ENCODE measurements at places on chromosomes 12 and 14.

- no peak for DNase-seq
These were observed 17.0 kb downstream of the FGD6 start for GRCh38 chr12:95200128-95200894.

DNA sequence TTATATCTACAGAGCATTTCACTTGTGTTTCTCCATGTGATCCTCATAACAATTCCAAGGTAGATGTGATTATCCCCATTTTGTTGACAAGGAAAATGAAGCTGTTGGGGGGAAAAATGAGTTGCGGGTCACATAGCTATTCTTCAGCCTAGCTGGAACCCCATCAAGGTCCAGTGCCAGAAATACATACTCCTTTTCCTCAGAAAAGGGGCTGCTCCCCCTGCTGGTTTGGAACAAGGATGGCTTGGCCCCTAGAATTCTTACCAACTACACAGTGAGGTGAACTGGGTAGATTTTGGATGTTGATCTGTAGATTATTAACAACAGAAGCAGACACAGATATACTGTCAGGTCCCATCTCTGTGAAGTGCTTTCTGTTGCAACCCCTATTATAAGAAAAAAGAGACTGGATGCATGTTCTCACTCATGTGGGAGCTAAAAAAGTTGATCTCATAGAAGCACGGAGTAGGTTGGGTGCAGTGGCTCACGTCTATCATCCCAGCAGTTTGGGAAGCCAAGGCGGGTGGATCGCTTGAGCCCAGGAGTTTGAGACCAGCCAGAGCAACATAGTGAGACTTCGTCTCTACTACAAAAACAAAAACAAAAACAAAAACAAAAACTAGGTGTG, 8.9 kb downstream of the IKZF4 start:
- DNase-seq, result peak; percentile 41

DNA sequence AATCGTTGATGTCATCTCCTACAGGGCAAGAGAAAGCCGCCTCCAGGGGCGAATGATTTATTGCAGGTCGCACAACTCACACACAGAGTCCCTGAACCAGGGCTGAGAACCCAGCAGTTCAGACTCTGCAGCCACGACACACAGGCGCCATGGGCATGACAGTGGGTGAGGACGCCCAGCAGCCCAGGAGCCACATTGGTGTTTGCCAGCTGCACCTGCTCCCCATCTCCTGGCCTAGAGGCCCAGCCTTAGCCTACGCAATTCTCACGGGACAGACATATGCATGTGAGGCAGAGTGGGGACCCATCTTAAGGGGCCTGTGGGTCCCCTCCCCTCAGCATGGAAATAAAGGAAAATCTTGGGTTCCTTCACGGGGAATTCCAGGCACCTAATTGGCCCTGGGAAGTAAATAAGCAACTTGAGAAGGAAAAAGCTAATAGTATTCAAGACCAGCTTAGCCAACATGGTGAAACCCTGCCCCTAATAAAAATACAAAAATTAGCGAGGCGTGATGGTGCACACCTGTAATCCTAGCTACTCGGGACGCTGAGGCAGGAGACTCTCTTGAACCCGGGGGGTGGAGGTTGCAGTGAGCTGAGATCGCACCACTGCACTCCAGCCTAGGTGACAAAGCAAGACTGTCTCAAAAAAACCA, 69.3 kb downstream of the RIMBP2 start:
- DNase-seq, result no peak

DNA sequence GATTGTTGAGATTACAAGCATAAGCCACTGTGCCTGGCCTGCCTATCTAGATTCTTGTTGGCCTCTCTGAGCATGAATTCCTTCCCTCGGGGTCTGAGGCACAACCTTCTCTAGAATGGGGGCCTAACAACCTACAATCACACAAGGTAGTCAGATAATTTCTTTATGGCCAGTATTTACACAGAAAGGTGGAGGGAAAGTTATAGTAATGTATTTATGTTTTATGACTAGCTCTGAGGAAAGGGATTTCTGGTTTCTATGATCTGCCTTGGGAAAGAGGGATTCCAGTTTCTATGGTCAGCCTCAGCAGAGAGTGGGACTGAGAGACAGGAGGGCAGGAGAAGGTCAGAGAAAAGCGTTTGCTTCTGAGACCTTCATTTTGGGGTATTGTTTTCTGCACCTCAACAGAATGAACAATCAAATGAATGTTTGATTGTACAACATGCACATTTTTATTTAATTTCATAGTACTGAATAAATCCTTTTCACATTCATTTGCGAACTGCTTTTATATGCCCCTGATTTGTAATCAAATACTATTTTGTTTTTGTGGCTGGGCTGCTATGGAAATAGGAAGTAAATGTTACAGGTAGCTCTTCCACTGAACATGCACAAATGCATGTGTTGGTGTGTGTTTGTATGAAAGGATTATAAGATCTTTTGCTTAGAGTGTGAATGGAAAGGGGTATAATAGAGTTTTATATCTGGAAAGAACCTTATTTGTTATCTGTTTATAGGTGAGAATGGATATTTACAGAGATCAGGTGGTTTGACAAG, 499.7 kb upstream of the RGS6 start:
- DNase-seq, result no peak

DNA sequence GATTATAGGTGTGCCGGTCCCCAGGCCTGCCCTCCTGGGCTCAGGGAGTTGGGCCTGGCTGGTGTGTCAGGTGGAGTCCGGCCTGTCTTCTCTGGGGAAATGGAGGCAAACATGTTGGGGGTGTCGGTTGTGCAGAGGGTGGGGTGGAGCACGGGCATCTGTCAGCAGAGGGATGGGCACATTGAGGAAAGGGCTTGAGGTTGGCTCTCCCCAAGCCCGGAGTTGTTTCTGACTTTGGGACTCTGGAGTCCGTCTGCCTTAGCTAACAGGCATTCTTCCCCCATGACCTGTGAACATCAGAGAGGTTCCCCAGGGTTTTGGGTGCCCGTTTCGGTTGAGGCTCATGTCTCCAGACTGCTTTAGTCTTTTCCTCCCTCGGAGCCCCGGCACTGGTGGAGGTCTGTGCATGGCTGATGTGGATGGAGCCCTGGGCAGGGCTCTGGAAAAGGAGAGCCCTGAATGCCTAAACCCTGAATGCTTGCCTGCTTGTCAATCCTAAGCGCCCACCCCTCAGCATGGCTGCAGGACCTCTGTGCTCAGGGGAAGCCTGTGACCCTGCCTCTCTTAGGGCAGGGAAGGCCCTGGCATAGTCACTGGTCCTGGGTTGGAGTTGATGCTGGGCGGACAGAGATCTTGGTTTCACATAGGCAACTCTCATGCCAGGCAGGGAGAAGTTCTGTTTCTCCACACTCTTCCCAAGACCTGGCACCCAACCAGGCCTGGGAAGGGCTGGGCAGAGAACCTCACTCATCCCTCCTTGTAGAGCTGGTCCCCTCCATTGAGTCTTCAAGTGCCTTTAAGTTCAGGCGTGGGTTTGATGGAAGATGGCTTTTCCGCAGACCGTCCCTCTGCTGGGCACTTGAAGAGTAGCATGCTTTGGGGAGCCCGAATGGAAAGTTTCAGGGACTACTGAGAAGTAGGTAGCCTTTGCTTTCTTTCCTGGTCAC, 12.9 kb downstream of the NYNRIN start:
- no peak for DNase-seq

- peak; percentile 11 for DNase-seq
These were observed 21.7 kb downstream of the XRCC3 start for GRCh38 chr14:103693515-103693914.

Data from uterus (tissue), 4 donors.